ENCODE measurements at places on chromosomes 16 and 17.

GRCh38 chr17:15261258-15261801 is 3.8 kb downstream of the PMP22 start:
- DNase-seq: no peak

- DNase-seq: no peak
Measured at GRCh38 chr17:68020409-68020756, 15.2 kb upstream of the KPNA2 start.

GRCh38 chr16:79698341-79698753 is 97.8 kb upstream of the MAF start:
- DNase-seq: no peak

- DNase-seq: peak; percentile 59
Measured at GRCh38 chr17:14308965-14309879, 8.3 kb downstream of the HS3ST3B1 start.

DNA sequence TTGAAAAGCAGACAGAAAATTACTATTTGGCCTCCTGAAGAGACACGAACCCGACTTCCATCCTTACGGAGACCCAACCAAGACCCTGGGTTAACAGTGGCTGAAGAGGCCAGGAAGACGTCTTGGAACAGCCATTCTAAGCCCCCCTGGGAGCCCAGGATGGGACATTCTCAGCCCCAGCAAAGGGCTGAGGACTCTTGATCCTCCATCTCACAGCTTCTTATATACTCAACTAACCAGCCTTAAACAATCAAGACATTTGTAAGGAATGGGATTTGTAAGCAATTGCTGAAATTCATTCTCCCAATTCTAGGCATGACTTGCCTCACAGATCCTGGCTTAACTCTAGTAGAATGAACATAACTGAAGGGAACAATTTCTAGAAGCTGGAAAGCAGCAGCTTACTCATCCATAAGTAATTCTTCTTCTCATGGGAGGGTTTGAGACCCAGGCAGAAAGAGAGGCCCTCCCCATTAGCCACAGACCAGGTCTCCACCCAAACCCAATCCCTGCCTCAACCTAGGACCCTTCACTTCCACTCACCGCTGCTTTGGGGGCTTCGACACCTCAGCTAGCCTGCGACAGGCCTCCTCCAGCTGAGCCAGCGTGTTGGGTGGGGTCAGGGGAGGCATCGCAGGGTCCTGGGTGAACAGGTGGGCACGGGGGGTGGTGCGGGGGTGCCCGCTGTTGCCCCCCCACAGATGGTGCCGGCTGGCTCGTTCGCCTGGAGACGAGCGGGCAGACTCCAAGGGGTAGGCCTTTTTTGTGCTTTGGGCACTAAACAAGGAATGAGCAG is 25.5 kb downstream of the AXIN2 start:
- no peak for DNase-seq

DNA sequence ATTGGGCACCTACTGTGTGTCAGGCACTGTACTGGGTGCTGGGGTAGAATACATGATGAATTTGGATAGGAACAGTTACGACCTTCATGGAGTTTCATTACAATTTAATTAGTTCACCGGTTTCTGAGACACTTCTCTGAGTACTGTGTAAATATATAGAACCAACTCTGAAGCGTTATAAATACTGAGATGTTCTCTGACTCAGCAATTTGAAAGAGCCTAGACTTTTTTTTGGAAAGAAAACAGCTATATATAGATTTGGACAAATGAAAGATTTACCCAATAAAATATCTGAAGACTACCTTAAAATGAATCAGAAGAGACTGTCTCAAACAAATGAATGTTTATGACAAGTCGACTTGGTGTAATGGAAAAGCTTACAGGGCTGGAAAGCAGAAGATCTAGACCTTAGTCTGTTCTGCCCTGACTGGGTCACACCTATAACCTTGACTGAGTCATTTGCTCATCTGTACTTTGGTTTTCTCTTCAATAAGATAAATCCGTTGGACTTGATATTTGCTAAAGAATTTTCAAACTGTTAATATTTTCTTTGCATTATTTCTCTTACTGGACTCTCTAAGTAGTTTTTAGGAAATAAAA is 4.6 kb upstream of the GAN start:
- DNase-seq: no peak

DNA sequence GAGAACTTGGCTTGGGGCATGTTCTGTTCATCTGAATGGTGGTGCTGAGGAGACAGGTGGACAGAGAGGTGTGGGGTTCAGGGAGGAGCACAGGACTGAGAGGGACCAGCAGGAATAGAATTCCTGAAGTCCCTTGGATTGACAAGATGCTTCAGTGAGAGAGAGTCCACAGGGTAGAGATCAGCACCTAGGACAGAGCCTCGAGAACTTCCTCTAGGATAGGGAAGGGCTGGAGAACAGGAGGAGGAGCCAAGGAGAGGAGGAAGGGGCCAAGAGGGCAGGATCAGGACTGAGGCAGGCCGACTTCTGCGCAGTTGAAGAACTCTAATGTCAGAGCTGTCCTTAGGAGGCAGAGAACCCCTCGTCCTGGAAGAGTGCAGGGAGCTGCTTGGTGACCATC is 138.4 kb downstream of the PRKCB start:
- no peak for DNase-seq

- no peak for DNase-seq
Measured at GRCh38 chr16:67653789-67654402, 6.2 kb downstream of the ACD start.

GRCh38 chr16:8760021-8760420 is 37.4 kb downstream of the TMEM186 start:
- no peak for DNase-seq

DNA sequence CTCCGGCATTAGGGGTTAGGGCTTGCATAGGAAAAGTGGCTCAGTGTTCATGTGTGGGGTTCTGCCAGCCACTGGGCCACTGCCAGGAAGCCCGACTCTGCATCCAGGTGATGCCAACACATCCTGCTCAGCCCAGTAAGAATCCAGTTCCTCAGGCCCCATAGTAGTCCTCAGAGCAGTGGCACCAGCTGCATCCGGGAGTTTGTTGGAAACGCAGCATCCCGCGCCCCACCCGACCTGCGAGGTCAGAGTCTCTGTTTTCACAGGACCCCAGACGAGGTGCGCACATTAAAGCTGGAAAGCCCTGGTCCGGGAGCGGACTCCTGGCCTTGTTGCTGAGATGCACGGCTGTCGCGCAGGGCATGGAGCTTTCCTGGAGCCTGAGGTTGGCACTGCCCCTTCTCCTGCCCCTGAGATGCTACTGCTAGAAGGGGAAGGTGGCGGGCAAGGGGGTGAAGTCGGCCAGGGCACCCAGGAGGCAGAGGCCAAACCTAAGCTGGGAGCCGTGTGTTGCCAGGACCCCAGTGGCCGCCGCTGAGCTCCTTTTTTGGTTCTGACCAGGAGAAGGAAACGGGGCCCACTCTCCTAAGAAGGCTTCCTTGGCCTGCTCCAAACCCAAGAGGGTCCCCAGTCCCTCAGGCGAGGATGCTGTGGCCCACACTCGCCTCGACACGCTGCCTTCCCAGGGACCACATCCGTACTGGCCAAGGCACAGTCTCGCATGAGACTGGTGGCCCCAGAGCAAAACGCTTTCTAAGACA is 44.4 kb downstream of the NOS2 start:
- no peak for DNase-seq

GRCh38 chr17:19002805-19003542 is 1.6 kb downstream of the FAM83G start:
- no peak for DNase-seq

- DNase-seq: no peak
Measured at GRCh38 chr17:74008196-74008595, 195.3 kb upstream of the RPL38 start.

- no peak for DNase-seq
Measured at GRCh38 chr17:75406222-75406615, 741 bp upstream of the GRB2 start.

DNA sequence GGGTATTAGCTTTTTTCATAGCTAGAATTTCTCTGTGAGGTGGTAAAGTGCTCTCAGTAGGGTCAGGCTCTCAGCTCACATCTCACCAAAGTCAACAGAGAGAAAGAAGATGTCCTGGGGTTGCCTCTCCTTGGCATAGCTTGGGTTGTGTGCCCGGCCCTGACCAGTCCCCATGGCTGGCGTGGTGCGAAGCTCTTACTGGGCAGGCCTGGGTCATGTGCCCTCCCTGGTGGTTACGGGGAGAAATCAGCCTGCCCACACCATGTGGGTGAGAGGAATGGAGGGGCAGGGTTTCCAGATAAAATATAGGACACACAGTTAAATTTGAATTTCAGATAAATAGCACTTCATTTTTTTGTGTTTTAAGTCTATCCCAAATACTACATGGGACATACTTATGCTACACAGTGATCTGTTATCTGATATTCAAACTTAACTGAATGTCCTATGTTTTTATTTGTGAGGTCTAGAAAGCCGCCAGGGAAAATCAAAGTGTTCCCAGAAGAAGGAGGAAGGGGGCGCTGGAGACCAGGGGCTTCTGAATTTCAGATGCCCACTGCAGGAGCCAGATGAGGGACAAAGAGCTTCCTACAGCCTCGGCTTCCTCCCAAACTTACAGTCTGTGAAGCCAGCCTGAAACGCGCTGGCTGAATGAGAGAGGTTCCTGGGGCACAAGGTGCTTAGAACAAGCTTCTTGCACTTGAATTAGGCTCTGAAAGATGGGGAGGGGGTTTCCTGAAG is 45.4 kb downstream of the NKD1 start:
- DNase-seq: no peak

GRCh38 chr16:20814784-20815183 is 8.5 kb downstream of the REXO5 start:
- DNase-seq: no peak

DNA sequence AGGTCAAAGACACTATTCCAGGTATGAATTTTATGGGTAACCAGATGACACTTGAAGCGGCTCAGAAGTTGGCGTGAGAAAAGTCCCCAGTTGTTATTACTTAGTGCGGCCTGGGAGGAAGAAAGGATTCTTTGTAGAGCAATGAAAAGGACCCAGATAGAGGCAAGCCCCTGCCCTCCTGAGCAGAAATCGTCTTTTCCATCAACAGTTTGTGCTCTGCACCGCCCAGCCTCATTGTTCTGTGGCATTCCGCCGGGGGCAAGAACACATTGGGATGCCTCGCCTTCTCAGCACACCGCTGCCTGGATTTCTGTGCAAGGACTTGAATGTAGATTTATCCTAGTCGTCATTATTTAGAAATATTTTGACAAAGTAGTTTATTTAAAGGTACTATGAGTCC is 32.7 kb upstream of the CRHR1 start:
- DNase-seq: no peak

GRCh38 chr17:68785565-68786486 is 169.4 kb downstream of the ABCA8 start:
- no peak for DNase-seq

DNA sequence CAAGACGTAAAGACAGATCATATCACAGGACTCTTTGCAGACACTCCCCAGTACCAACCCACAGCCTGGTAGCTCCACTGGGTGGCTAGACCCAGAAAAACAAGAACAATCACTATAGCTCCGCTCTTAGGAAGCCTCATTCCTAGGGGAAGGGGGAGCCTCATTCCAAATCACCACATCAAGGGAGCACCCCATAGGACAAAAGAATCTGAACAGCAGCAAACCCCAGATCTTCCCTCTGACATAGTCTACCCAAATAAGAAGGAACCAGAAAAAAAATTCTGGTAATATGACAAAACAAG is 237.8 kb downstream of the CEP112 start:
- DNase-seq: no peak

DNA sequence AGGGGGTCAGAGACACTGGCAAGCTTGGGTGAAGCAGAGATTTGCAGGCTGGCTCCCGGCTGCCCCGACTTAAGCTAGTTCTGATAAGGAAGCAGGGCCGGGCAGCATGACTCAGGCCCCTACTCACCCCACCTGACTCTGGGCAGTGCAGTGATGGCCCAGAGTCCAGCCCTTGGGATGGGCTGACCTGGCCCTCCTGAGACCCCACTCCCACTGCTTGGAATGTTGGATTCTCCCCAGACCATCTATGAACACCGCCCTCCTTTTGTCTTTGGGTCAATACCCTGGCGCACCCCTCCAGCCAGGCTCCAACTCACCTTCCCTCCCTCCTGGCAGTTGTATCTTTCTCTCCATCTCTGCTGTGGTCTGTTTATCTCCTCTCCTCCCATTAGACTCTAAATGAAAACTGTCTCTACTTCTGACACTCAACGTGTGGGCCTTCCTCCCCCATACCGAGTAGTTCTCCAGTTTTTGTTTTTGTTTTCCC is 21.0 kb downstream of the LGALS3BP start:
- DNase-seq: no peak

GRCh38 chr16:78509965-78510364 is 410.5 kb downstream of the WWOX start:
- no peak for DNase-seq

GRCh38 chr17:5793899-5794298 is 209.6 kb upstream of the NLRP1 start:
- DNase-seq: no peak

DNA sequence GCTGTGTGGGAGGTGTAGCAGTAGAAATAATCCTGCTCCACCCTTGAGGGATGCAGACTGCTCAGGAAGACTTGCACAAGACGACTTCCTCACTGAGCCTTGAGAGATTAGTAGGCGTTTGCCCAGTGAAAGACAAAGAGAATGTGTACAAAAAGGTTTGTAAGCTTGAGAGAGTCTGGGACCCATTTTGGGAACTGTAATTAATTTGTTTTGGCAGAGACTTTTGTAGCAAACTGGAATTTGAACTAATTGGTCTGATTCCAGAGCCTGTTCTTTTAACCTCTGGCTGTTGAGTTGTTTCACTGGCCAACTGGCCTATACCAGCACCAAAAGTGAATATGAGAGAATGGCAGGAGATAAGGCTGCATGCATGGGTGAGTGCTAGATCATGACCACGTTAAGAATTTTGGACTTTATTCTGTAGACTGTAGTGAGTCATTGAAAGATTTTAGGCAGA is 75.5 kb downstream of the AATF start:
- DNase-seq: no peak

- no peak for DNase-seq
Measured at GRCh38 chr17:79412886-79413390, 197.9 kb downstream of the RBFOX3 start.

DNA sequence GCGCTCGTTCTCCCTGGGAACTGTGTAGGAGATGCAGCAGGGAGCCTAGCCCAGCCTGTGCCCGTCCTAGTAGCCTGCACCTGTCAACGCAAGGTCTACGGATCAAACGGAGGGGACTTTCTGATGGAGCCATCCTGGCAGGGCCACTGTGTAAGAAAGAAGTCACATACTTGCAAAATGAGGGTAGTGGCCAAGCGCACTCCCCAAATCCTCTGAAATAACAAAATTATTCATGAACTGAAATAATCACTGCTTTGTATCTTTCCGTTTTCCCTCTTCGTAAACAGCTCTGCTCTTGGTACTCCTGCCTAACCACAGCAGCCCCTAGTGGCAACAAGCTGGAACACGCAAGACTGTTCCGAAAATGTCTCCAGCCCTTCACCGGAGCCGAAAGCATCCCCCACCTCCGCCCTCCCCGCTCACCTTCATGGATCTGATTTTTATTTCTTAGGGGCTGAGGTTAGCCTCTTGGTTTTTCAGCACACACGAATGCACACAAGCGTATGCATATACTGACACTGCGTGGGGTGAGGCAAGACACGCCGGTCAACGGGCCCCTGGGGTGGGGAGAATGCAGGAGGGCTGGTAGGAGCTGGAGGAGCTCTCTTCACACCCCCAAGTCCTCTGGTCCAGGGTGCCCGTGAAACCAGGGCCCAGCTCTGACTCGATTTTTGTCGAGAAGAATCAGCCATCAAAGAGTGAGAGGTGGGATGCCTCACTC is 100.8 kb downstream of the ABCC12 start:
- no peak for DNase-seq

- no peak for DNase-seq
Measured at GRCh38 chr17:81479175-81480071, 33.2 kb downstream of the ACTG1 start.

GRCh38 chr17:2925011-2925410 is 128.8 kb downstream of the RAP1GAP2 start:
- DNase-seq: no peak

GRCh38 chr16:51490866-51491265 is 339.8 kb upstream of the SALL1 start:
- no peak for DNase-seq
